Substantia nigra (tissue), 51 donors: ENCODE measurements at places on chromosomes 2 and 18.

DNA sequence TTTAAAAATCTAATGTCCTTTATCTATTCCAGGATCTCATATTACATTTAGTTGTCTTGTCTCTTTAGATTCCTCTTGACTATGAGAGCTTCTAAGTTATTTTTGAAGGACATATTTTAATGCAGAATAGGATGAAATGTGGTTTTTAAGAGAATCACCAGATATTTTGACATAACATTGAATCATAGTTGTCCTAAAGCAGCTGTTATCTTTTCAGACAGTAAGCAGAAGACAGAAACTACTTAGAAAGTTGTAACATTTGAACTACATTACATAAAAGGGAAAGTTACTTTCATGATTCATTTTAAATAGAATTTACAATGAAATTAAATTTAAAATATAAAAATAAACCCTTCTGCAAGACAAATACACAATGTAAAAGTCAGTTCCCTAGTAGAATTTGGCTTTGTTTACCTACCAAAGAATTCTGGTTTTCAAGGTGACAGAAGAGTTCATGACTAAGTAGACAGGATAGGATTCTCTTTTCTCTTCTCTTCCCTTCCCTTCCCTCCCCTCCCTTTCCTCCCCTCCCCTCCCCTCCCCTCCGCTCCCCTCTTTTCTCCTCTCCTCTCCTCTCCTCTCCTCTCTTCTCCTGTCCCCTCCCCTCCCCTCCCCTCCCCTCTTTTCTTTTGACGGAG, 186.0 kb downstream of the DIS3L2 start:
- no peak for DNase-seq

- no peak for DNase-seq
These were observed 977 bp downstream of the SLC8A1 start for GRCh38 chr2:40450796-40451430.

- DNase-seq: no peak
These were observed 340.4 kb upstream of the MMADHC start for GRCh38 chr2:149928011-149928410.

- no peak for DNase-seq
These were observed 800.9 kb downstream of the BCL11A start for GRCh38 chr2:59752512-59752911.

DNA sequence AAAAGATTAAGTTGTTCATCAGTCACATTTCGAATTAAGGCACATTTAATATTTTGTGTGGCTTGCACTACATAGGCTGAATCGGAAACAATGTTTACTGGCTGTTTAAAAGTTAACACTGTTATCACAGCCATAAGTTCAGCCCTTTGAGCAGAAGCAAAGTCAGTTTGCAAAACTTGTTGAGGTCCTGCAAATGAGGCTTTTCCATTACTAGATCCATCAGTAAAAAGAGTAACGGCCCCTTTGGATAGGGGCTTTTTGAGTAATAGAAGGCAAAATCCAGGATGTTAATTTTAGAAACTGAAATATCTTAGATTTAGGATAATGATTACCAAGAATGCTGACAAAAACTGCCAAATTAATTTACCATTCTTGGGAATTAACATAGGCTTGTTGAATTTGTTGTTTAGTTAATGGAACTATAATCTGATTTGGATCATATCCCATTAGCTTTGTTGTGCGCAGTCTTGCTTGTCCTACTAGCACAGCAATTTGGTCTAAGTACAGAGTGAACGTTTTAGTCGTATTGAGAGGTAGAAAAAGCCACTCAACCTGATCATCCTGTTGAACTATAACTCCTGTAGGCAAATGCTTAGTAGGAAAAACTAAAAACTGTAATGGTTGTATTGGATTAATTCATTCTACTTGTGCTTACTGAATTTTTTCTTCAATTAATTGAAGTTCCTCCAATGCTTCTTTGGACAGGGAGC, 13.9 kb upstream of the SUCLG1 start:
- DNase-seq: no peak

DNA sequence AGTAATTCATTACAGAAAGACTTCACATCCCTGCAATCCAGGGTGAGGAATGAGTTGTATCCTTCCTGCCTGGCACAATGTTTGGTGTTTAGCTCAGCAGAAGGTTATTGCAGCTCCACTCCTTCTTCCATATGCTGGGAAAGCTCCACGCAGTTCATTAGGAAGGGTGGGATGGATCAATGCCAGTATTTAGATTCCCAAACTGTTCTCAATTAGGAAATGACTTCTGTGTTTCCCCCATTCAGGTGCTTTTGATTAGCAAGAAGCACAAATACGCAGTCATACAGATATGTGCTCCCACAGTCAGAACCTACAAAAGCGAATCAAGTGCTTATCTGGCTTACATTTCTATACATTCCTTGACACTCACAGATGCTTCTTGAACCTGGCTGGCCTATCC, 340.6 kb downstream of the NYAP2 start:
- no peak for DNase-seq

- DNase-seq: no peak
These were observed 120.8 kb downstream of the MEIS1 start for GRCh38 chr2:66555501-66556324.

GRCh38 chr2:143906850-143907249, 613.1 kb downstream of the ZEB2 start:
- no peak for DNase-seq

- no peak for DNase-seq
These were observed 130.0 kb downstream of the TAF4B start for GRCh38 chr18:26356045-26356785.
